HS-5 (cell line): ENCODE measurements at places on chromosomes 2 and 18.

DNA sequence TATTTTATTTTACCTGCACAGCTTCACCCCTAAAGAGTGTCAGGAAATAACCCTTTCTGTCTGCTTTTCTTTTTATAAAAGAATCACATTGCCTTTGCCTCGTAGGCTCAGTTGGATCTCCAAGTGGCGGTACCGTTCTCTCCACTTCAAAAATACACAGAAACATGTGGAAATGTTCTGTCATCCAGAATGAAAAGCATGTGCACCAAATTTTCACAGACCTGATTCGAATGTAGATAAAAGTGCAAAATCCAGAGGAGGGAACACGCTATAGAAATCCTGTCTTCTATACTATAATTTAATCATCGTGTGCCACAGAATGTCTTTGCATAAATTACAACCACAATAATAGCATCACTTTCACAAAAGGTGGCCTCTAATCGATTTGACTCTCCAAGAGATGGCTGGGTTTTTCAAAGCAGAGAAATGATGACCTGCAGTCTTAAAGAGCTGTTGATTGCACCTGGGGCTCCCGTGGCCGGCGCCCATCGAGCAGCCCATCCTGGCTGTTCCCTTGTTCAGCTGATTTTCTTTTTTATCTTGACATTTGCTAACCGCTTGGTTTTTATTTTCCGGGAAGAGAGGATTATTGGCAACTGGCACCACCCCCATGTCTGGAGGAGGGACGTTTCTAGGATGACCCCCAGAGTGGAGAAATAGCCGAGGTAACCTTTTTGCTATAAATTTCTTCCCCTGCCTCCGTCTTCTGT is 290.2 kb downstream of the SOX11 start:
- no peak for DNase-seq

GRCh38 chr2:153875801-153876466 is 4.2 kb downstream of the GALNT13 start:
- DNase-seq, result no peak

GRCh38 chr2:12127638-12128037 is 381.2 kb downstream of the LPIN1 start:
- DNase-seq, result no peak

- DNase-seq, result no peak
These were observed 834.4 kb upstream of the SLC39A10 start for GRCh38 chr2:194822657-194823056.

- no peak for DNase-seq
These were observed 134.8 kb downstream of the EIPR1 start for GRCh38 chr2:3242747-3243369.

DNA sequence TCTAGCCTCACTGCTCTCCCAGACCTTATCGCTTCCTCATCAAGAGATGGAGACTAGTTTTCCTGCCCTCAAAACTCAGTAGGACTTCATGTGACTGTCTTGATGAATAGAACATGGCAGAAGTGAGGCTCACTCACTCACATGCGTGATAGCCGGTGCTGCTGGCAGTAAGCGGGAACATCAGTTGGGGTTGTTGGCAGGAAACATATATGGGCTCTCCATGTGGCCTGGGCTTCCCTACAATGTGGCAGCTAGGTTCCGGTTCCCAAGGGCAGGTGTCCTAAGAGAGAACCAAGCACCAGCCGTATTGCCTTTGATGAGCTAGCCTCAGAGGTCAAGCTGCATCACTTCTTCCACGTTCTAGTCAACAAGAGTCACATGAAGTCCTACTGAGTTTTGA is 15.2 kb upstream of the FAHD2A start:
- DNase-seq, result no peak
